Stimulated activated CD4-positive, alpha-beta T cell treated with anti-CD3 and anti-CD28 coated beads, Interleukin-4, amount 100 ng/mL, for 4 hours (primary cell): ENCODE measurements at places on chromosomes 5 and 9.

DNA sequence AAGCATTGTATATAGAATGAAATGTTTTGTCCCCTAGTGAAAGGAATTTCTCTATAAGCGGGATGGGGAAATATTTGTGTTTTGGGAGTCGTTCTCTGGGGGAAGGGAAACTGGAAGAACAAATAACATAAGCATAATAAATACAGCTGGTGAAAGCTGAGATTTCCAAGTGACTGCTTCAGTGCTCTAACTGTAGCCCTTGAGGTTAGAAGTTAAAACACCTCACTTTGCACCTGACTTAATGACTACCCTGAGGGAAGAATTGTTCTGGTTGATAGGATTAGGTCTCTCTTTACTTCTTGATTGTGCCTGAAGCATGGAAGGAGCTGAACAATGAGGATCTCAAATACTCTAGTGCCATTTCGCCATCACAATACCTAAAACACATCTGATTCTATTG is 307.4 kb downstream of the MAN2A1 start:
- no peak for DNase-seq

DNA sequence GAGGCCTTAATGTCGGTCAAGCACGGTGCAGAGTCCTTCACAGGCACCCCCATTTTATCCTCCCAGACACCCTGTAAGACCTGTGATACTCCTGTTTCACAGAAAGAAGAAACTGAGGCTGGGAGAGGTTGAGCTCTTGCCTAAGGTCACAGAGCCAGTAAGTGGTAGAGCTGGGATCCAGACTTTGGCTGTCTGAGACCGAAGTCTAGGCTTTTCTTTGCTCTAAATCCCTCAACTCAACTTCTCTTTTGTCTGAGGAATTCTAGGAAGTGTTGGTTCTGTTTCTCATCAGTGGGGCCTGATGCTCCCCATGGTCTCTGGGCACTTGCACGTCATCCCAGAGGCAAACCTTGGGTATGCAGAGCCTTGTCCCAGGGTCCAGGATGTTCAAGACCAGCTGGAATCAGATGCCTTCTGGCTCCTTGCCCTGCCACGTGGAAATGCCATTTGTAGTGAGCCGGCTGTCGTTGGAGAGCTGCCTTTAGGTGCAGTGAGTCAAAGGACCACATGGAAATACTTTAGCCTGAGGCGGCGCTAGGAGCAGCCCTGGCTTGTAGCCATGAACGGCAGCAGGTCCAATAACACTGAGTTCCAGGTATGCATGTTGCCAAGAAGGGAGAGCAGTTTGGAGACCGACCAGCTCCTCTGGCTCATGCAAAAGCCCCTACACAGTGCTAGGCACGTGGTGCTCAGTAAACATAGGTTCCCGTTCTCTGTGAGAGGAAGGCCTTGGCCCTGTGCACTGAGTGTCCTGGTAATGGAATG is 9.2 kb downstream of the DCANP1 start:
- DNase-seq = no peak

DNA sequence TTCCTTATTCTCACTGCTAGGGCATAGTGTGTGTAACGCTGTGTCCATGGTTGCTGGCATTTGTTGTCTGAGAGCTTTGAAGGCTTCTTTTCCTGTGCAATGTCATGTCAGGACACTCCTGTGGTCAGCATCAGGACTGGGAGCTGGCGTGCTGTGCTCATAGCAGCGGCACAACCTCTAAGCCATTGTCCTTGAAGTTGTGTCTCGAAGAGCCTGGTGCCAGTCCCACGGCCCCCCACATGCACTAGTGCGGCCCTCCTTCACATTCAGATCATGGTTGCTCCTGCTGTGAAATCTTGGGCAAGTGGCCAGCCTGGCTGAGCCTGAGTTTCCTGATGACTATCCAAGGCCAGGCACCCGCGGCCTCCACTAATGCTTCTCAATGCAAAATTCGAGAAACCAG is 32.4 kb downstream of the PDZD2 start:
- DNase-seq = no peak

GRCh38 chr9:14347406-14348122 is 33.6 kb upstream of the NFIB start:
- no peak for DNase-seq
